ENCODE measurements at places on chromosomes 4 and X.

DNA sequence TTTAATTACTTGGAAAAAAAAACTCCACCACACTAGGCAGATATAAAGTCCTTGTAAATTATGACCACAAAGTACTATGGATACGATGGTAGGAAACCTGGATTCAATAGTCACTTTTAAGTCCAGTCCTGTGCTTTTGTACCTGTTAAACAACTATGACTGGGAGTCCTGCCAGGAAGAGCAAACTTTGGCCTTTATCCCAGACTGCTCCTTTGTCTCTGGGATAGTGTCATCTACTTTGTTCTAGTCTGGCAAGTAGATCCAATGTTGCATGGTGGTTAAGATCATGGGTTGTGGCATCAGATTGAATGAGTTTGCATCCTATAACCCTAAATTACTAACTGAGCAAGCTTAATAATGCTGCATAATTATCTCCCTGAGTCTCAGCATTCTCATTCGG lies 175.3 kb upstream of the FGF13 start:
- DNase-seq = no peak

DNA sequence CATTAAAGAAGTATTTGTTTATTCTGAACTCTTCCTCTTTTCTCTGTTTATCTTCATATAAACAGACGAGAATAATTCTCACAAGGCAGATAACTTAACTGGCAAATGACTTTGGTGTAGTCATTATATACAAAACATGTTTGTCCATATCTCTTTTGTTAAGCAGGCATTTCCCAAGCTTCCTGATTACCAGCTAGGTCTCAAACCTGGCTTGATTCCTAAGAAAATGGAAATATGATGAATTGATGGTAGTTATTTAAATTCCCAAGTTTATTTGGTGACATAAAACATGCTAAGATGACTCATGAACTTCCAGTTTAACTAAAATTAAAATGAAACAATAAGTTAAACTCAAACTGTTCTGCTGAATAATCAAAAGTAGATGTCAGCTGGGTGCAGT lies 96.8 kb downstream of the ARSJ start:
- no peak for DNase-seq

- no peak for DNase-seq
Measured at GRCh38 chrX:48835524-48836329, at the start of gene PCSK1N. Gene PCSK1N, minus strand, starts transcription at chrX:48835610. Its CDS starts 78 bp downstream, at chrX:48835532.

- DNase-seq = no peak
Measured at GRCh38 chrX:24485976-24486680, 21.0 kb downstream of the PDK3 start.

- DNase-seq = no peak
Measured at GRCh38 chr4:79998201-79998600, 74.8 kb downstream of the ANTXR2 start.

GRCh38 chr4:187366530-187366929 lies 629.0 kb upstream of the ZFP42 start:
- DNase-seq = no peak

GRCh38 chr4:139555705-139556070 lies 331 bp downstream of the SETD7 start:
- DNase-seq = no peak
